Right lobe of liver (tissue), 6 donors: ENCODE measurements at places on chromosomes 12 and 14. TPM values are rescaled to one million over a fixed set of nuclear protein-coding genes. Genes with fewer than 3 reads are reported as not detected.

The RAP1B gene
- total RNA-seq, result 69.9 TPM

DNA sequence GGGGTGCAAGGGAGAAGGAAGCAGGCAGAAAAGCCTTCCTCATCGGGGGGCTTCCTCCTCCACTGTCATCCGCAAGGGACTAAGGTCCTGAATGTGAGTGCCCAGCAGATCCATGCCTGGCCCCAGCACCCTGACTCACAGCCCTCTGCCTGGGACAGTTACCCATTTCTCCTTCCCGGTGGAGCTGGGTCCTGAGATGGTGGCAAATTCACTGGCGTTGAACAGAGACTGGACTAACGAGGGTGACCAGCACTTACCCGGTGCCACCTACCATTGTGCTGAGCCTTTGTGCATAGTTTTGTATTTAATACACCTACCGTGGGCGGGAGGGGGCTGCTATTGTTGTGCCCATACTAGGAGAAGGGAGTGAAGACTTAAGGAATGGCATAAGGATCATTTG, 30.9 kb upstream of the PLEKHG6 start:
- DNase-seq, result no peak

DNA sequence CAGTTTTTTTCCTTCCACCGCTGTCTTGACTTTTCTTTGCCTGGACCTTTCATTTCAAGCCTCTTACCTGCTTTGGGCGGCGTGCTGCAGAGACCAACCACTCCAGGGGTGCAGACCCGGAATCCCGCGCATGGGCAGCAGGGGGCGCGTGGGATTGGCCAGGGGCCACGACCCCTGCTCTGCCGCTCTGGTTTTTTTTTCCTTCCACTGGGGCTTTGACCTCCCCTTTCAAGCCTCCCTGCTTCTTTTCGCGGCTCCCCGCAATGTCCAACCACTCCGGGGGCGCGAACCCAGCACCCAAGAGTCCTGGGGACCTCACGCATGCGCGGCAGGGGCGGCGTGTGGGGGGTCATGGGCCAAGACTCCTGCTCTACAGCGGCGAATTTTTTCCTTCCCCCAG, 325.1 kb downstream of the ALG10 start:
- DNase-seq, result no peak

DNA sequence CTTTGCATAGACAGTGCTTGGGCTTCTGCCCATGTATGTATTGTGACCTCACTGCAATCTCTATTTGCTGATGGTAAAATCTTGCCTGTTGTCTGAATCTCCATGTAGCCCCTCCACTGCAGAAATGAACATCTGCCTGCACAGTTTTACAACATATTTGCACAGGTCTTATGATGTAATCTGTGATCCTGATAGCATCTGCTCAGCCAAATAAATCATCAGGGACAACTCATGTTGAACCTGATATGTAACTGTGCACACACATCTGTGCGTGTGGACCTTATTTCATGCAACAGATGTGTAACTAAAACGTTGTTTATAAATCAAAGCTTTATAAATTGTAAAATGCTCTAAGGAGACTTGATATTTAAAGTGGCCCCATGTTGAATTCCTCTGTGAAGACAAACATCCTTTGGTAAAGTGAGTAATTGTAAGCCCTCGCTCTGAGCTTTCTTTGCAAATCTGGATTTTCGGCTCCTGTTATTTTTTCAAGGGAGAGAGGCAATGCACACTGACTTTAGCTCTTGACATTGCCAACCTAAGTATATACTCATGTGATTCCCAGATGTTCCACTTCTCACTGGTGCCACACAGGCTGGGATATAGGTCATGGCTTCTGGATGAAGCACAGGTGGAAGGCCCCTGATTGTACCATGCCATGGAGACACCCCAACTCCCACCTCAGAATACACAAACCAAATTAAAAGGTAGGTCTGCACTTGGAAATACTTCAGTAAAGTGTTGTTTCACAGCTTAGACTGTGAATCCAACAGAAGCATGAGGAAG, 371.3 kb downstream of the GRIN2B start:
- DNase-seq, result no peak

GRCh38 chr14:25484235-25484634, 434.3 kb upstream of the STXBP6 start:
- DNase-seq, result no peak

The ZBTB42 gene
- total RNA-seq, result 10.7 TPM

GRCh38 chr12:132395192-132395907, 66.0 kb upstream of the GALNT9 start:
- DNase-seq, result peak; percentile 12
